COR-L47 (cell line): ENCODE measurements at places on chromosomes 6 and 20.

DNA sequence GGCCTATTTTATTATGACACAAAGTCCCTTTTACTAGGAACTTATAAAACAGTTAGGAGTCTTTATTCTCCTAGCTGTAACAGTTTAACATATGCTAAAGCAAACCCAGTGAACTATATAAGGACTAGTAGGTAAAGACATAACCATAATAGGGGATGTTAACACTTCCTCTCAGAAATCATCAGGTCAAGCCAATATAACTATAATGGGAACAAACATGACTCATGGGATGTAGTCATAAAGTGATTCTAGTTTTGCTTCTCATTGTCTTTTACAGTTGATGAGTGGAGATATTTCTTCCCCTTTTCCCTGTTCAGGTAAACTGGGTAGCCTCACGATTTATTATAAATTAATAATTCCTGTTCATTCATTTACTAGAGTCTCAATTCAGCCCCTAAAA, 9.7 kb downstream of the PTCHD4 start:
- no peak for DNase-seq

- no peak for DNase-seq
These were observed 2.8 kb downstream of the C20orf203 start for GRCh38 chr20:32670773-32671455.

DNA sequence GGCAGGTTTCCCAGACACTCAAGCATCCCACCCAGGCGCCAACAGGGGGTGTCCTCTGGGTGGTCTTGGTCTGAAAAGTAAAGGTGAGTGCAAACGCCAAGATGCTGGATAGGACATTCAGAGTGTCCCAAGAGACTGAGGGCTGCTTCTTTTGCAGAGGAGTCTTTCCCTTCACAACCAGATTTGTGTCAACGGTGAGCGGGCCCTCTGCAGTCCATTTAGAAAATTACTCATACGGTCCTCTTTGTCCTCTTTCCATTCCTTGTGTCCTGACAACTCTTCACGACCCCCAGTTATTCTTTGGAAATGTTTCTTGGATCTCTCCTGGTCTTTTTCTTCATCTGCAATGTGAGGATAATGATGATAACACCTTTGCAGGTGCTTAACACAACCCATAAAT, 257.8 kb downstream of the CDC5L start:
- no peak for DNase-seq

GRCh38 chr6:39847221-39847620, 55.0 kb downstream of the DAAM2 start:
- DNase-seq: no peak

DNA sequence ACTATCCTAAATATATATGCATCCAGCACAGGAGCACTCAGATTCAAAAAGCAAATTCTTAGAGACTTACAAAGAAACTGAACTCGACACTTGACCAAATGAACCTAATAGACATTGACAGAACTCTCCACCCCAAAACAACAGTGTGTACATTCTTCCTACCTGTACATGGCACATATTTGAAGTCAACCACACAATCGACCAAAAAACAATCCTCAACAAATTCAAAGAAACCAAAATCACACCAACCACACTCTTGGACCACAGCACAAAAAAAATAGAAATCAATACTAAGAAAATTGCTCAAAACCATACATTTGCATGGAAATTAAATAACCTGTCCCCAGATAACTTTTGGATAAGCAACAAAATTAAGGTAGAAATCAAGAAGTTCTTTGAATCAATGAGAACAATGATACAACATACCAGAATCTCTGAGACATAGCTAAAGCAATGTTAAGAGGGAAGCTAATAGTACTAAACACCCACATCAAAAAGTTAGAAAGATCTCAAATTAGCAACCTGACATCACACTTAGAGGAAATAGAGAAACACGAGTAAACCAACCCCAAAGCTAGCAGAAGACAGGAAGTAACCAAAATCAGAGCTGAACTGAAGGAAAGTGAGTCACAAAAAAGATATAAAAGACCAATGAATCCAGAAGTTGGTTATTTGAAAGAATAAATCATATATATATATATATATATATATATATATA, 12.5 kb upstream of the TREM1 start:
- DNase-seq: no peak

DNA sequence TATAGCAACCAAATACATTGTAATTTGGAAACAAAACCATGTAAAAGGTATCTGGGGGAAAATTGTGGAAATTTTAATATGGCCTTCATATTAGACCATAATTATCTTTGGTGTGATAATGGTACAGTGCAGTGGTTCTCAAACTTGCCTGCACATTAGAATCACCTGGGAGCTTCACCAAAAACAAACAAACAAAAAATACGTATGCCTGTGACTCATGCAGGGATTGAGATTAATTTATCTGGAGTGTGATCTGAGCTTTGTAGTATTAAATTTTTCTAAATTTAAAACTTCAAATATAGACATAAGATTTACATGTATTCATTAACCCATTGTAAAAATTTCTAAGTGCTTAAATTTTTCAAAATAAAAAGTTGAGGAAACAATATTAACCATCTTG, 31.5 kb downstream of the ARHGAP18 start:
- DNase-seq: no peak

- DNase-seq: no peak
These were observed 64.3 kb downstream of the MKKS start for GRCh38 chr20:10369723-10370090.

DNA sequence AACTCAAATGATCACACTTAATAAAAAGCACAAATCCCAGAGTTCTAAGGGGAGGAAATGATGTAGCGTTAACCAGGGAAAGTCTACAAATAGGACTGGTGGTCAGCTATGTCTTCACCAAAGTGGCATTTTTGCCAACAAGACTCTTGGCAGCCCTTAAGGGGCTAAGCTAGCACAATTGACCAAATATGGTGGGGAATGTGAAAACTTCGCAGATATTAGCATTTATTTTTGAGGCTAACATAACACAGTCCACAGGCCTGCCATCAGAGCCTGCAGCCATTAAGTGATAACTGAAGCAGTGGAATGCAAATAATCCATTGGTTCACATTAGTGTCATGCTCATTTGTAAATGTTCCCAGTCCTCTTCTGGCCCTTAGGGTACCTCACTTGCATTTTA, 274.6 kb downstream of the FOXC1 start:
- DNase-seq: no peak

DNA sequence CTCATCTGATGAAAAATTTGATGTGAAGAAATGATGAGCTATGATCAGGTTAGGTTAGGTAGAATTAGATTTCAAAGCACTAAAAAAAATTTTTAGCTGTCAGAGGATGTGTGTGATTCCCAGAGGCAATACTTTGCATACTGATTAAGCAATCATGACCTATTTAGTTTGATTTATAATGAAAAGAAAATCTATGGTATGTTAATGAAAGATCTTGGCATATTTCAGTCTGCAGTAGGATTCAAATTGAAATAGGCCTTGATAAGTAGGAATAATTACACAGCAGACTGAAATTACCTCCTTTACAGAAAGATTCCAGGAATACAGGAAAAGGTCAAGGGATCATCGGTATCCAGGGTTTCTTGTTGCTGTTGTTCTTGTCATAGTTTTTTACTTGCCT, 69.3 kb downstream of the HDDC2 start:
- DNase-seq: no peak

GRCh38 chr6:81148751-81149150, 603.7 kb downstream of the TENT5A start:
- DNase-seq: no peak
